A549 treated with CpdA at 1 μM for 4 hours (cell line): ENCODE measurements at places on chromosomes 1 and 21. TPM values are rescaled to one million over a fixed set of nuclear protein-coding genes. Genes with fewer than 3 reads are reported as not detected.

The CFAP74 gene
- 0.01 TPM in 1 of 5 replicates, not detected in the others for total RNA-seq

The CD48 gene
- total RNA-seq: not detected in 5 replicates

The CLCA4 gene
- not detected in 5 replicates for total RNA-seq

The PCP4L1 gene
- 0.07 to 0.10 TPM (median 0.09 TPM) in 3 of 5 replicates, not detected in the others for total RNA-seq

The SHISAL2A gene
- 0.19 TPM in 1 of 5 replicates, not detected in the others for total RNA-seq

The KPRP gene
- not detected in 5 replicates for total RNA-seq

The LMOD1 gene
- total RNA-seq: not detected in 5 replicates

The SLC16A1 gene
- 47.8 to 60.7 TPM (median 50.5 TPM) in 5 replicates for total RNA-seq

The S100A7A gene
- total RNA-seq: not detected in 5 replicates

The TFF2 gene
- total RNA-seq: 0.10 TPM in 1 of 5 replicates, not detected in the others

The MAP3K6 gene
- total RNA-seq: 6.8 to 9.6 TPM (median 9.2 TPM) in 5 replicates

The SYTL1 gene
- 0.12 to 0.66 TPM (median 0.50 TPM) in 5 replicates for total RNA-seq

The RGS1 gene
- not detected in 5 replicates for total RNA-seq

The FNDC5 gene
- total RNA-seq: 0.47 to 0.71 TPM (median 0.54 TPM) in 5 replicates

The SELENBP1 gene
- 5.0 to 7.4 TPM (median 5.6 TPM) in 5 replicates for total RNA-seq

The SLC9C2 gene
- not detected in 5 replicates for total RNA-seq

The PPP1R12B gene
- 1.1 to 3.0 TPM (median 2.4 TPM) in 5 replicates for total RNA-seq

The EFNA1 gene
- total RNA-seq: 35.9 to 42.4 TPM (median 36.7 TPM) in 5 replicates

The TMPRSS15 gene
- total RNA-seq: not detected in 5 replicates

The TOMM40L gene
- 9.7 to 11.4 TPM (median 11.1 TPM) in 5 replicates for total RNA-seq

The OR2T29 gene
- not detected in 5 replicates for total RNA-seq

The TNFRSF14 gene
- total RNA-seq: 0.08 to 0.22 TPM (median 0.16 TPM) in 4 of 5 replicates, not detected in the other

The AUNIP gene
- 5.4 to 6.2 TPM (median 6.1 TPM) in 5 replicates for total RNA-seq

The ADAM30 gene
- not detected in 5 replicates for total RNA-seq

The EXOSC10 gene
- total RNA-seq: 35.4 to 39.8 TPM (median 37.9 TPM) in 5 replicates

The SPRR4 gene
- not detected in 5 replicates for total RNA-seq

The LRRIQ3 gene
- total RNA-seq: 0.81 to 1.1 TPM (median 0.94 TPM) in 5 replicates

The TRIM63 gene
- total RNA-seq: 0.03 TPM in 1 of 5 replicates, not detected in the others

The TENT5C gene
- 0.05 to 0.14 TPM (median 0.09 TPM) in 5 replicates for total RNA-seq

The PCSK9 gene
- 3.0 to 5.3 TPM (median 4.1 TPM) in 5 replicates for total RNA-seq

The RSPO1 gene
- total RNA-seq: 0.09 to 0.13 TPM (median 0.10 TPM) in 4 of 5 replicates, not detected in the other

The RBM34 gene
- 61.4 to 78.1 TPM (median 67.0 TPM) in 5 replicates for total RNA-seq

The GTF2B gene
- total RNA-seq: 27.4 to 32.3 TPM (median 28.0 TPM) in 5 replicates

The HEYL gene
- 2.3 to 3.3 TPM (median 3.0 TPM) in 5 replicates for total RNA-seq

The OR2L13 gene
- total RNA-seq: not detected in 5 replicates

The DNAJC8 gene
- total RNA-seq: 69.4 to 78.2 TPM (median 77.3 TPM) in 5 replicates

The TPTE gene
- not detected in 5 replicates for total RNA-seq

The ANXA9 gene
- total RNA-seq: 0.70 to 1.3 TPM (median 0.83 TPM) in 5 replicates

The PDE4DIP gene
- total RNA-seq: 6.2 to 7.2 TPM (median 6.7 TPM) in 5 replicates

The TSSK3 gene
- 0.07 TPM in 1 of 5 replicates, not detected in the others for total RNA-seq

The PTGS2 gene
- total RNA-seq: 8.7 to 13.5 TPM (median 12.9 TPM) in 5 replicates

The ADGRL2 gene
- total RNA-seq: 10.2 to 15.4 TPM (median 12.9 TPM) in 5 replicates

The MRPS6 gene
- 42.9 to 53.5 TPM (median 48.6 TPM) in 5 replicates for total RNA-seq
